ENCODE measurements at places on chromosomes 4 and X.

DNA sequence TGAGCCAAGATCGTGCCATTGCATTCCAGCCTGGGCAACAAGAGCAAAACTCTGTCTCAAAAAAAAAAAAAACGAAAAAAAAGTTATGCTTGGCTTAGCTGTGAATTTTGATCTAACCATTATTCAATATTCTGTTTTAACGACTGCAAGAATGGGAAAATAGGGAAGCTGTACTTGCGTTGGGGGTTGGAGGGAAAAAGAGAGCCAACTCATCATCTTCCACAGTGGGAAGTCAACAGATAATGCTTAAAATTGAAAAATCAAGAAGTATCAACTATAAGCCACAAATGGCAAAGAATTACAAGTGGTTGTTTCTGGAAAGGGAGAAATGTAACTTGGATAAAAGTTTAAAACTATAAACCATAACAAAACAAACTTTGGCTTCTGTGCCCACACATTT lies 2.9 kb downstream of the TEC start:
- no peak for DNase-seq

- DNase-seq: no peak
These were observed 905.7 kb downstream of the CCSER1 start for GRCh38 chr4:91032725-91033445.

GRCh38 chr4:179097741-179098140 lies 1655.5 kb upstream of the AGA start:
- DNase-seq: no peak

DNA sequence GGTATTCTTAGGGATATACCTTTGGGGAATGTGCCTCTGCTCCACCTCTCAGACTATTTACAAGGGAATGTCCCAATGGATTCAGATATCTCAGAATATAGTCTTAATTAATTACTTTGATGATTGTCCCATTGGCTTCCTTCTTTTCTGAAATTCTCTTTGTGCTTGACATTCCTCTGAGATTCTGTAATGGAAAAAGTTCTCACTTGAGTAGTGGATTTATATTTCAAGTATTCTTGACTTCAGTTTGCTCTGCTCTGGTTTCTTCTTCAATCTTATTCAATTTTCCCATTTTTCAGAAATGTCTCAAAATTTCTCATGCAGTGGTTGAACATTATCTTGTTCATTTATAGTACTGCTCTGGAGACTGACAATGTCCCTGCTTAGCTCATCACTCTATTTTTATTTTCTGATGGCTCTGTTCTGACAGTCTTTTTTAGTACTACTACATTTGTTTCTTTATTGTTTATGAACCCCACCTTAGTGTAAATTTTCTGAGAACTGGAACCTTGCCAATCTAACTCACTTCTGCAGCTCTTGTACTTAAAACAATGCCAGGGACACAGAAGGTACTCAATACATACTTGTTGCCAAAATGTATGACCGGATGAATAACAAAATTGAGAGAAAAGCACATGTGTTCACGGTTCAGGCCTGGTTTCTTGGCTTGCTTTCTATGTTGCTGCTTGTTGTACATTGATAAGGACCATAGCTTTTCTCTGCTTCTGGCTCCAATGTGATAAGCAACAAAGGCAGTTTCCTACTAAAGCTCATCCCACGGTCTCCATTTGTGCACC lies 471.7 kb downstream of the GASK1B start:
- DNase-seq: no peak

GRCh38 chrX:7131621-7132020 lies 15.9 kb upstream of the STS start:
- no peak for DNase-seq

DNA sequence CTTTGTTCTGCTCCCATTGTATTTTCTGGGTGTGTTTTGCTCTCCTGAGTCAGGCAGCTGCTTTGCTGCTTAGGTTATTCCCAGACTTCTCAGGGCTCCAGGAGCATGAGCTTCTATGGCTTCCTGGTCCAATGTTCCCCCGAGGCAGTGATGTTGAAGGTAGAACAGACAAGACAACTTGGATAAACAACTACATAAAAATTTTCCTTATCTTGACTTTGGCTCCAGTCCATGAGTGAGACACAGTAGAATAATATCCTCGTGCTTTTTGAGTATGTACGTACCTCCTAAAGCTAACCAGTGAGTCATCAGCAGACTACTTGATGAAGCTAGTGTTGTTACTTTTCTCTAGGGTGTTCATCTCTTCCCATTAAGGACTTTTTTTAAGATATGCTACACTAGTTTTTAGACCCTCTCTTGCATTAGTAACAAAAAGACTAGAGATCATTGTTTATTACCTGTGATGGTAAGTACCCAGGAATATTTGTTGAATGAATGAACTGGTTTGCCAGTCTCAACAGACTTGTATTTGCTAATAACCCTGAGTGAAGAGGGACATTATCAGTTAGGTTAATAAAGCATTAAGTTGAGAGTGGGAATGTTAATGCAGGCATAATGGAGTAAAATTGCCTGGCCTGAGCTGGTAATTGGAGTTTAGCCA lies 131.9 kb downstream of the FHIP1A start:
- peak; percentile 60 for DNase-seq

GRCh38 chr4:153750197-153750817 lies 9.5 kb downstream of the RNF175 start:
- peak; percentile 66 for DNase-seq

DNA sequence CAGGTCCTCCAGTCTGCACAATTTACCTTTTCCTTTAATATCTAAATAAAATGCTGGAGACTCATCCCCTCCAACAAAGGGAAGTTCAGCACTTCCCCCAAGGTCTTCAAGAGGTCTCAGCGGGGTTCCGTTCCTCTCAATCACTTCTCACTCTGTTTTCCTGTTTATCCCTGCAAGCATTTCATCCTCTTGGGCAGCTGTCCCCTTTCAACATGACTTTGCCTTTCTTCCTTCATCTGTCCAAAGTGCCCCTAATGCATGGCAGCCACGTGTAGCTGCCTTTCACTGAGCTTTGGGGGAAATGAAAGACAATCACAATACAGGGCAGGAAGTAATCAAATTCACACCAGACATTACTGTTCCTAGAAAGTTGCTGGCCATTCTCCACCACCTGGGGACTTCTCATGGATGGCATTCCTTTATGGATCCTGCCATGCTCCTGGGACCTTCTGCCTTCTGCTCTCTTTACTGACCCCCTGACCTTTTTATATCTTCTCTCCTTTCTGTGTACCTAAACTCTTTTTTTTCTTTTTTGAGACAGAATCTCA lies 79.7 kb upstream of the USP9X start:
- no peak for DNase-seq

GRCh38 chrX:118971552-118971951 lies 2.9 kb upstream of the LONRF3 start:
- DNase-seq: no peak

GRCh38 chr4:140027101-140027500 lies 126.9 kb downstream of the MAML3 start:
- no peak for DNase-seq

DNA sequence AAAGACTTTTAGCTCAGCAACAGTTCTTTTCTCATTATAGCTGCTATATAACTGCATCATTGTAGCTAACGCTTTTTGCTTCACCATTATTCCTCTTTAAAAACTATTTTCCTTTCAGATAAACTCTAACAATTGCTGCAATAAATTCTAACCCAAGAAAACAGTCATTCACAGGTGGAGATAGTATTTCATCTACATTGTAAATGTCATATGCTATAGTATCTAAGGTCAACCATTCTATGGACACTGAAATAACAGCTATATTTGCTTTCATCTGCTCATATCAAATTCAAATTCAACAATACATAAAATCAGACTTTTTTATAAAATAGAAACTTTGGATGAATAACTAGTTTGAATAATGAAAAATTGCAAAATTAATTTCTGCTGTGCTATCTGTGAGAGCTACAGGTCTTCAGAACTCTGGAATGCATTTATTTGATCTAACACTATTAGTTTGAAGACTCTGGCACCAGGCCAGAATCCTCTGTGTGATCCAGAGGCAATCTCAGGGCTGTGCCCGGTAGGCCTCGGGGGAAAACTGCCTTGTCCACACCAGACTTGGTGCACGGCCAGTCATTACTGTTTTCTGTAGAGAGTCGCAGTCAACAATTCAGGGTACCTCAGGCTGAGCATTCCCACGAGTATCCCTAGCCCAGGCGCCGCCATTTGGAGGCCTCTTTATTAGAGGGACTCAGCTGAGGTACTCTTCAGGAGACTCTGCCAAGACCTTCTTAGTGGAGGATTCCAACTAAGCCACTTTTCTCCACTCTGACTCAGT lies 332.4 kb downstream of the SLC7A11 start:
- no peak for DNase-seq

DNA sequence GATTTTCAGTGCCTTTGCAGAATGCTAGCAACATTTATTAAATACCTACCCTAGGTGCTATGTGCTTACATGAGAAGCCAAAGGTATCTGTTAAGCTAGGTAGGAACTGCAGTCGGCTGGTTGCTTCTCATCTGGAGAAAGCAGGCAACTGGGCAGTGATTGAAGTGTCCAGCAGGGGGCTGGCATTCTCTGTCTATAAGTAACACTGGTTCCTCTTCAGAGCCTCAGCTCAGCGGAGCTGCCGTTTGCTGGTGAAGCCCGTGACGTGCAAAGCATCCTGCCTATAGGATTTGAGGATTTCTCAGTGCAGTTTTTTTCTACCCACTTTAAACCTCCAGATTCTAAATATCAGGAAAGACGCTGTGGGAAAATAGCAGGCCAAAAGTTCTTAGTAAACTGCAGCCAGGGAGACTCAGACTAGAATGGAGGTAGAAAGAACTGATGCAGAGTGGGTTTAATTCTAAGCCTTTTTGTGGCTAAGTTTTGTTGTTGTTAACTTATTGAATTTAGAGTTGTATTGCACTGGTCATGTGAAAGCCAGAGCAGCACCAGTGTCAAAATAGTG lies at the start of gene GRPR:
TSS of gene GRPR (plus strand) at position 344 of the 565 bp plus-strand sequence. CDS start 389 bp downstream, outside the sequence.
- peak; percentile 75 for DNase-seq

DNA sequence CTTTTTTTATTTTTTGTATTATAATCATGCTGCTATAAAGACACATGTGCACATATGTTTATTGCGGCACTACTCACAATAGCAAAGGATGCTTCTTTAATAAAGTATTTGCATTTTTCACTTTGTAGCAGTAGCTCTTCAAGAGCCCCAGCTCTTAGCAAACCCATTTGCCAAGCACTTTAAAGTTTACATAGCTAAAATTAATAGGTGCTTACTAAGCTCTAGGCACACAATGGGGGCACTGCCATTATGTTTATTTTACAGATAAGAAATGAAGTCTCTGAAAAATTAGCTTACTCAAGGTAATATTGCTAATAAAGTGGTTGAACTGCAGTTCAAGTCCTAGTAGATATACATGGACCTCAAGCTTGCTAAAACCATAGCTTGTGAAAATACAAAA lies 230.3 kb upstream of the ARHGAP24 start:
- DNase-seq: no peak

DNA sequence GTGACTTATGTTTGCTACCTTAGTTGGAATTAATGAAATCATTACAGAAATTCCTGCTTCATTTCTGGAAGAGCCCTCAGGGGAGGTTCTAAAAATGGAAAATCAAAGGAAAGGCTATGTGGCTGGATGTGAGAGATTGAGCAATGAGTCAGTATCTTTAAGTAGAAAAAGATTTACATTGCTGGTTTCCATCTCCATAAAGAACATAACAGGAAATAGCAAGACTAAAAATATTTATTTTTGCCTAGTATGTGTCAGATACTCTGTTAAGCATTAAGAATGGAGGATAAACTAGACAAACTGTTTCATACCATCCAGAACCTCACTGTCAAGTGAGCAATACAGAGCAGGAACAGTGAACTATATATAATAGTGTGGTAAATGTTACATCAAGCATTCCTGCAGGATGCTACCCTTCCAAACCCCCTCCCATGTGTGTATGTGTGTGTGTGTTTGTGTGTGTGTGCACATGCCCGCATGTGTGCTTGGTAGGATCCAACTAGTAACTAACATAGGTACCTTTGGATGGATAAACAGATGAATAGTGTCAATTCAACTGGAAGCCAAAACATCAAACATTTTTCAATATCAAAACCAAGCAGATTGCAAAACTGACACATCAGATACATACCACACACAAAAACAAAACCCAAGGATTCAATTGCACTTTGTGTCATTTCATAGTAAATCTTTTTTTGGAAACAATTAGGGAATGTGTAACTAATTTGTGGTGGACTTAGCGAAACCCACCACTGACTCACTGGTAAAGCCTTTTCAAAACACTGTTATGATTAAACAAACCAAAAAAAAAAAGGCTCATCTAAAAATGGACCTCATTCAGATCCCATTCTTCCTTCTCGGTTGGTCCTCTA lies 223.4 kb downstream of the SHROOM3 start:
- peak; percentile 95 for DNase-seq

DNA sequence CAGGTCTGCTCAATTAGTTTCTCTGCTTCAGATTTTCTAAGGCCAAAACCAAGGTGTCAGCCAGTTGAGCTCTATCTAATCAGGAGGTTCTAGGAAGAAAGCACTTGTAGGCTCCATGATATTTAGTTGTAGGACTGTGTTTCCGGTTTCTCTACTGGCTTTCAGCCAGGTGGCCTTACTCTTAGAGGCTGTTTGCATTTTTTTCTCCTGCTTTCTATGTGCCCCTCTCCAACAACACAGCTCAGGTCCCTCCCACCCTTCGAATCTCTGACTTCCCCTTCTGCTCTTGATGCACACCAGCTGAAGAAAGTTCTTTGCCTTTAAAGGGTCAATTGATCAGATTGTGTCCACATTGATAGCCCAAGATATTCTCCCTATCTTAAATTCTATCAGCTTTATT lies 245.2 kb downstream of the RAB28 start:
- DNase-seq: no peak

GRCh38 chr4:96025011-96025410 lies 185.1 kb downstream of the PDHA2 start:
- DNase-seq: no peak

DNA sequence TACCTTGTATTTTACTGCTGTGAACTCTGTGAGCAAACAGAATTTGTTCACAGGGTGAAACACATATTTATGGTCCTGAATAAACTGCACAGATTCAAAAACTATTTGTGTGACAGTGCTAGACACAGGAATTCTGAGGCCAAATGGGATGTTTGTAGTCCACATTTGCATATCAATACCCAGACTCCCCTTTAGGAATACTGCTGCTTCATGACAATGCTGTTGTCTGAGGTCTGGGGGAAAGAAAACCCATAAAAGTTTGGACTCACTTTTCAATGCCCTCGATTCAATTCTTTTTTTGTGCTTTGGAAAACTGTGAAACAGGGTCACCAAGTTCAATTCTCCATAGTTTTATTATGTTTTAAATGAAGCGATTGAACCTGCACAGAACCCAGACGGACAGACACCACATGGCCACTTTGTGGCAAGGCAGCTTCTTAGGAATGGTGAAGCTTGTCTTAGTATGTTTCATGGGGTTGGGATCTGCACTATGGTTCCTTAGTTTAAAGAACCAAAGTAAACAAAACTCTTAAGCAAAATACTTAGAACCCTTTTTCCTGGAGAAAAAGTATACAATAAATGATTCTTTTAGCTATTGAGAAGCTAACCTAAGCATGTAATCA lies 92.3 kb upstream of the MAD2L1 start:
- no peak for DNase-seq

- no peak for DNase-seq
These were observed 355.9 kb downstream of the BCOR start for GRCh38 chrX:39741904-39742303.

DNA sequence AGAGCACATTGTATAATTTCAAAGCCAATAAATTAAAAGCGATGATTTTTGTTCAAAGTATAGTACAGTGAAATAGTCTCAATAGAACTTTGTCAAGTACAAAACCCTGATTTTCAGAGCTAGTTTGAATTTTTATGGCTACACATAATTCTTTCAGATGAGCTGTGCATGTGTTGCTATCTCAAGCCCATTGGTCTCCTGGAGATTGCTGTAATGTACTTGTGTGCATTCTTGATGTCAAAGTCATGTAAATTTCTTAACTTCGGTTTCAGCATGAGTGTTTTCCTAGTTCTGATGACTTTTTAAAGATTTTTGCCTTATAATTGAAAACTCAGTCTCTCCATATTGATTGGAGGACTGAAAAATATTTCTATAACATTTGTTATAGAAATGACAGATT lies 200.8 kb downstream of the CEP135 start:
- DNase-seq: peak; percentile 73

Data from fibroblast of skin of left quadriceps (primary cell).